ENCODE measurements at places on chromosomes 1 and 21.

- DNase-seq: no peak
Measured at GRCh38 chr1:228101614-228101993, 1.5 kb downstream of the C1orf35 start.

GRCh38 chr1:3029991-3030662, 8.9 kb downstream of the ACTRT2 start:
- no peak for DNase-seq

GRCh38 chr21:43906585-43907370, 41.8 kb downstream of the AGPAT3 start:
- no peak for DNase-seq

DNA sequence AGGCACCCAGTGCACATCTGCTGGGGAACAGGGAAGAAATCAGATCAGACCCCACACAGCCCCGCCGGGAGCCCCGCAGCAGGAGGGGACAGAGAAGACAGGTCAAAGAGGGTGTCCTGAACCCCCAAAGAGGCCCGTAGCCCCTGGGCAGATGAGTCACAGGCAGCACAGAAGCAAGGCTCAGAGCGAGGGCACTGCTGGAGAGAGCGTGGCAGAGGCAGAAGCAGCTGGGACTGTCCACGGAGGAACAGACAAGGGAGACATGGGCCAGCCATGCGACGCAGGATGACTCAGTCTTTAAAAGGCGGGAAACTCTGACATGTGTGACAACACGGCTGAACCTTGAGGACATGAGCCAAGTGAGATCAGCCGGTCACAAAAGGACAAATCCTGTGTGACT, 14.5 kb upstream of the PRDM16 start:
- DNase-seq: peak; percentile 1

DNA sequence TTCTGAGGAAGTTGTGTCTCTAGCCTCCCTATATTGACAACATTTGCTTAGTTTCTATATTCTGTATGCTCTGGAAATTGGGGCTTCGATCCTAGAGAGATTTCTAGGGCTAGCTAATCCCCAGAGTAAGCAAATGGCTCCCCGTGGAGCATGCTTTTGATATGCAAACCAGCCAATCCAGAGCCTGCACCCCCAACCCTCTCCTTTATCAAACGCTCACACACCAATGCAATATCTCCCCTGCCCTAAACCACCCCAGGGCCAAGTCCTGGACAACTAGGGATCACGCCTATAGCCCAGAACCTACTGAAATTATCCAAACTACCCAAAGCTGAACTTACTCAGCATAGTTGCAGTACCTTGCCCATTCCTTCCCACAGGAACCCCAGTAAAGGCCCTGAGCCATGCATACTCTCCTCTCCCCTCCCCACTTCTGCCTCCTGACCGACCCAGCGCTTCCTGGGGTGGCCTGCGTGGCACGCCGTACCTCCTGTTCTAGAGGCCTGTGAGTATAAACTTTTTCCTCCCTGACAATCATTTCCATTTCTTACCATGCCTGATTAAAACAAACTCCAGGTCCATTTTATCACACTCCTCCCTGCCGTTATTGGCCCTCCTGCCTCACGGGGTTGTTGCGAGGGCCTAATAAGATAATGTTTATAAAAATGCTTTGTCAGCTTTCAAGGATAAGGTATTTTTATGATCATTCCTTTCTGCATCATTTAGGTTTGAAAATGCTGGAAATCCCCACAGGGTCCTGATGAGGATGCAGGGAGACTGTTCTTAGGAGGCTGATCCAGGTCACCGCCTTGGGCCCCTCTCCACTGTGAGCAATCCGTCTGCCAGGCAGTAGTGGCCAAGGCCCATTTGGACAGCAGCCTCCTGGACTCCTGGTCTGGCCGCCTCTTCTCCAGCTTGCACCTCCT, 102.7 kb downstream of the TENT5C start:
- DNase-seq: no peak

DNA sequence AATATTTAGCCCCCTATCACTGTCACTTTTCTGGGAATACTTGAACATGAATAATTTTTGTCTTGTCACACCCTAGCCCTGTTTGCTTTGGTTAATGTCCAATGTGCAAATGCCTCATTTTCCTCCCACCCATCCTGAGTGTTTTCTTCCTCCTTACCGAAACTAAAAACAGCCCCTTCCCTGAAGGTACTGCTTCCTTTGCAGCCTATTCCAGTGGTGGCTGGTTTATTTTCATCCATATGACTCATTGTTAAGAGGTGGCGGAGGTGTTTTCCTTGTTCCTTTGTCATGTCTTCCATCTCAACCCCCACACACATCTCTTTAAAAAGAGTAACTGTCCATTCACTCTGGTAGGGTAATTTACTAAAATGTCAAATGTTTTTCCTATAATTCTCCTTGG, 40.4 kb downstream of the CD55 start:
- no peak for DNase-seq
